ENCODE measurements at places on chromosomes 2 and 18. TPM values are rescaled to one million over a fixed set of nuclear protein-coding genes. Genes with fewer than 3 reads are reported as not detected.

Gene IL18RAP
- 0.89 TPM for total RNA-seq

Gene XIRP2
- 20.7 TPM for total RNA-seq

Gene RND3
- 92.8 TPM for total RNA-seq

Gene PHOSPHO2
- 5.9 TPM for total RNA-seq

Gene GCA
- total RNA-seq: 26.9 TPM

Gene CAPN14
- total RNA-seq: 0.49 TPM

Gene ERBB4
- total RNA-seq: 2.1 TPM

Gene EEF1B2
- total RNA-seq: 378 TPM

Gene LOXL3
- 3.7 TPM for total RNA-seq

Gene BARD1
- total RNA-seq: 39.3 TPM

Gene ZNF397
- total RNA-seq: 28.7 TPM

Gene CNRIP1
- total RNA-seq: 15.3 TPM

Gene GPR39
- 0.20 TPM for total RNA-seq

Gene CFAP210
- total RNA-seq: 0.30 TPM

Gene OTOS
- total RNA-seq: not detected

Gene STK39
- total RNA-seq: 23.4 TPM

Gene SSB
- 81.2 TPM for total RNA-seq

Gene EGR4
- 0.10 TPM for total RNA-seq

Gene CHCHD5
- total RNA-seq: 6.3 TPM

Gene FLACC1
- total RNA-seq: 2.9 TPM

Gene MEP1B
- total RNA-seq: not detected

Gene GMPPA
- 21.8 TPM for total RNA-seq

Gene BCL11A
- 30.9 TPM for total RNA-seq

Gene MAP3K20
- 60.2 TPM for total RNA-seq

Gene SERPINB7
- total RNA-seq: 14.6 TPM

Gene RAB6D
- total RNA-seq: not detected

Gene SH3RF3
- 3.8 TPM for total RNA-seq

Gene SNRNP27
- total RNA-seq: 40.5 TPM

Gene TXNDC2
- total RNA-seq: not detected

Gene CIB4
- not detected for total RNA-seq

Gene CD8B
- 0.59 TPM for total RNA-seq

Gene POTEI
- total RNA-seq: 0.10 TPM

Gene IL36G
- total RNA-seq: 4.4 TPM

Gene ARHGEF33
- 1.7 TPM for total RNA-seq

Gene KLHL14
- 0.30 TPM for total RNA-seq

Gene TPGS2
- total RNA-seq: 38.3 TPM

Gene LCT
- total RNA-seq: under 0.01 TPM

Gene SGPP2
- total RNA-seq: 11.2 TPM

Gene SERPINB13
- total RNA-seq: 21.2 TPM

Gene ZNF396
- 1.6 TPM for total RNA-seq

Gene FAM161A
- 6.4 TPM for total RNA-seq

All from skin of body (tissue), 3 donors.